ENCODE measurements at places on chromosomes 6 and 20.

- DNase-seq, result no peak
Observed at GRCh38 chr6:164826831-164827468, 482.5 kb downstream of the C6orf118 start.

GRCh38 chr6:99347804-99348203 lies 1.7 kb downstream of the FAXC start:
- DNase-seq, result no peak

DNA sequence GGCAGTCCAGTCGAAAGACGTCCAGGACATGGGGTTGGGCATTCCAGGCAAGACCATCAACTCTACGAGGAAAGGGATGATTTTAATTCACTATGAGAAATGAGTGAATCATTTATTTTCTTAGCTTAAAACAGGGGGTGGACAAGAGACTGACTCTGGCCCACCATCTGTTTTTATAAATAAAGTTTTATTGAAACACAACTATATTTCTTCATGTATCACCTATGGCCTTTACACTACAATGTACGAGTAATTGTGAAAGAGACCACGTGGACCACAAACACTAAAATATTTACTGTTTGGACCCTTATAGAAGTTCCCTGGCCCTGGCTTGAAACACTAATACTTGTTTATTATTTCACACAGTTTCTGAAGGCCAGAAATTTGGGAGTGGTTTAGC lies 15.6 kb upstream of the RSPO4 start:
- DNase-seq, result no peak

GRCh38 chr6:1834207-1834606 lies 224.5 kb downstream of the FOXC1 start:
- no peak for DNase-seq

DNA sequence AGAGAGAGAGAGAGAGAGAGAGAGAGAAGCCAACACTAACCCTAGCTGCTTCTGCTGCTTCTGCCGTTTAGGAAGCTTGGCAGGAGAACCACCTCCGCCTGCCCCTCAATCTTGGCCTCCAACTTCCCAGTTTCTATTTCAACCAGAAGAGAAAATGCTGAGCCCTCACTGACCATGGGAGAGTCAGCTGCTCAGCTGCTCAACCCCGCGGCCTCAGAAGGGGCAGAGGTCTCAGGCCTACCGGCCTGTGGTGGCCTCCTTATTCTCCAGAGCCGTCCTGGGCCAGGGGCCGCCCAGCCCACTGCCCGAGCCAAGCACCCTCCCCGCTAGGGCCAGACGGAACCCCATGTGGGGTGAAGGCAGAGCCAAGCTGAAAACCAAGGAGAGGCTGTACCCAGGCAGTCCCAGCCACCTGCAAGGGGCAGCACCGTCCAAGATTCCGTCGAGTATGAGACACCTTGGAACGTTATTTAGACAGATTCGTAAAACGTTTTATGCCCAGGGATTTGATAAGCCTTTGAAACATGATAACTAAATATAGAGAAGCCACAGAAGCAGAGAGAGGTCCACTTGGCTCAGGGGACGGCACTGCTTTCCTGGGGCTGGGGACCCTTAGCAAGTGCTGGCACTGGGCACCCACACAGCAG lies 116.6 kb downstream of the DLL1 start:
- DNase-seq, result no peak
